ENCODE measurements at places on chromosomes 3 and 15.

- DNase-seq = no peak
Measured at GRCh38 chr3:138908846-138909245, 38.1 kb downstream of the FOXL2 start.

GRCh38 chr15:95501865-95502264, 828.6 kb upstream of the NR2F2 start:
- no peak for DNase-seq

DNA sequence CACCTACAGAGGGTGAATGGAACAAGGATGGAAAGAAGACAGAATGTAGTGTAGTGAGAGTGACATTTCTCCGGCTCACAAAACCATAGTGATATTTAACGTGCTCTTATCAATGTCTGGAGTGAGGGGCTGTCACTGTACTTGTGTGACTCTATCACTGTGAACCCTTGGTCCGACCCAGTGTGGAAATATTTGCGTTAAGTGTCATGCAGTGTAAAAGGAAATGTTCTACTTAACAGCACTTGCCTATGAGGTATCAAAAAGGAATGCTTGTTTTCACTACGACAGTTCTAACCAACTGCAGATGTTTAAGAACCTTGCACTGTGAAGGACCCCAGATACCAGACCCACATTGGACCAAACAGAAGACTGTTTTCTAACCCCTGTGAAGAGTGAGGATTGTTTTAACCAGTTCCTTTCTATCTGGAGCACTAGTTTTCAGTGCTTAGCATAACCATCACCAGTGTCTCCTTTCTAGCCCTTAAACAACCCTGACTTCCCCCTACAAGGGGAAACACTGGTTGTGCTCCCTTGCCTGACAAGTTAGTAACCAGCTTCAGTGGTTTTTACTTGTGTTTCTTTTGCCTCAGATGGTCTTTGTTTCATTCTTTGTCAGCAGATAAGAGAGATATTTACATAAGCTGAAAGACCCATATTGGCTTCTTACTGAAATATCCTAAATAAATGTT, 144.7 kb upstream of the ABHD17C start:
- no peak for DNase-seq

DNA sequence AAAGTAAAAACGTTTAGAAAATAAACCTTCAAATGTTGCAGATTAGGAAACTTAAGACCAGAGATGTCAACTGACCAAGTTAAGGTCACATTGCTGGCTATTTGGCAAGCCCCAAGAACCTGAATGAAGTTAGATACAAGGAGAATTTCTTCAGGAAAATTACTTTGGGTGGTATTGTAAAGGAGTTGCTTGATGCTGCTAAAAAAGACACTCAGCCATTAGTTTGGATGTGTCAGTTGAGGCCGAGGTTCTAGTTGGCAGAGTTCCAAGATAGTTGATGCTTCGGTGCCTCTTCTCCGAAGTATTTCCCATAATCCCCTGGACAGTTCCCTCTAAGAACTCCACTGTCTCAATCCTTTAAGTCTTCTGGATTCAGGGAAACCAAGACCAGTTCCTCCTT, 24.3 kb downstream of the SIAH2 start:
- no peak for DNase-seq

GRCh38 chr15:40047415-40048210, 8.6 kb upstream of the SRP14 start:
- peak; percentile 79 for DNase-seq

- DNase-seq = no peak
Measured at GRCh38 chr15:43215961-43216360, 4.9 kb downstream of the EPB42 start.

GRCh38 chr3:3907023-3907422, 107.8 kb downstream of the LRRN1 start:
- DNase-seq = no peak

- no peak for DNase-seq
Measured at GRCh38 chr3:133506215-133506901, 67.1 kb upstream of the CDV3 start.

DNA sequence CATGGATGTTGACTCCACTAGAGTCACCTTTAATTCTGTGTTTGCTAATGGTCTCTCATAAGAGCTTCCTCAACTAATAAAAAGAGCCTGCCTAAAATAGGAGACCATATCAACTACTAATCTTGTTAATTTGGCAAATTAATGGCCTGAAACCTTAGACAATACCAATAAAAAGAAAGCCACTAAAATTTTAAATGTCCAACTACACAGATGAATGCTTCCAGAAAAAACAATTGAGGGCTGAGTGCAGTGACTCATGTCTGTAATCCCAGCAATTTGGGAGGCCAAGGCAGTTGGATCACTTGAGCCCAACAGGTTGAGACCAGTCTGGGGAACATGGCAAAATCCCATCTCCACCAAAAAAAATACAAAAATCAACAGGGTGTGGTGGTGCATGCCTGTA, 230.9 kb downstream of the NSUN3 start:
- no peak for DNase-seq

DNA sequence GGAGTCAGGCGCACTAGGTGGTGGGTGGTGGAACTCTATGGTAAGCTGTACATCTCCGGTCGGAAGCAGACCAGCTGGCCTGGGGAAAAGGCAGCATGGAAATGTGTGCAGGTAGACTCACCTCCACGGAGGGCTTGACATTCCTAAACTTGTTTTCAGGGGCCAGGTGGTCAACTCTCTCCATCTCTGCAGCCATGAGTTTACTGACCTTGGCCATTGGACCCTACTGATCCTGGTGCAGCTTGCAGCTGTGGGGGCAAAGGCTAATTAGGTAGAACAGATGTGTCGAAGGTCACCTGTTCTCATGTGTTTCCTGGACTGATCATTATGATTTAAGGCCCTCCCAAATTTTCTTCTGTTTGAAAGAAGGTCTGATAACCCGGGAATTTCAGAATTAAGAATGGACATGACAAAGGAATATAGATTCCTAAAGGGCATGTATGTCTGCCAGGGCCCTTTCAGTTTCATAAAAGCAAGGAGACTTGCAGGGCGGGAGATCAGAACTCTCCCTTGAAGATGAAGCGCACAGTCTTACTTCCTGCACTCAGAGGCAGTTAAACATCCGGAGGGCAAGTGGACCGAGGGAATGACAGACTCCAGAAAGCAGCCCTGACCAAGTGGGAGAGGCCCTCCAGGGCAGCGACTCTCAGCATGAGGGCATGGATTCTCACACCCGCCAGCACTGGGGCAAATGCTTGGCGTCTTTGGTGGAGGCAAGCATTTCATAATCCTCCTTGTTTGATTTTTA, 56.1 kb upstream of the CMTM7 start:
- no peak for DNase-seq

- no peak for DNase-seq
Measured at GRCh38 chr15:41043276-41043951, 72.7 kb downstream of the INO80 start.

DNA sequence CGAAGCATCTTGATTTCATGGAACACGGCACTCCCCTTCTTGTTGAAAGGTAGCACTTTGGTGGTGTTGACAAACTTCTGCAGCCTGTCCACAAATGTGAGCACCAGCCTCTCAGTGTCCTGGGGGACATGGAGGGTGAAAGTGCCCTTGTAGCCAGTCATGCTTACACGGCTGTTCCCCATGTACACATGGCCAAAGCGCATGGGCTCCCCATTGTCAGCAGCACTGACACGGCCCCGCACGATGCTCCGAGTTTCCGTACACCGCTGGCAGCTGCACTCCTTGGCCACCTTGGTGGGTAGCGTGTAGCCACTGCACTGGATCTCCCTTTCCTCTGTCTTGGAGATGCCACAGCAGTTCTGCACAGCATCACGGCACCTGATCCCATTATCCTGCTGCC, 12.7 kb downstream of the CILP start:
- no peak for DNase-seq

DNA sequence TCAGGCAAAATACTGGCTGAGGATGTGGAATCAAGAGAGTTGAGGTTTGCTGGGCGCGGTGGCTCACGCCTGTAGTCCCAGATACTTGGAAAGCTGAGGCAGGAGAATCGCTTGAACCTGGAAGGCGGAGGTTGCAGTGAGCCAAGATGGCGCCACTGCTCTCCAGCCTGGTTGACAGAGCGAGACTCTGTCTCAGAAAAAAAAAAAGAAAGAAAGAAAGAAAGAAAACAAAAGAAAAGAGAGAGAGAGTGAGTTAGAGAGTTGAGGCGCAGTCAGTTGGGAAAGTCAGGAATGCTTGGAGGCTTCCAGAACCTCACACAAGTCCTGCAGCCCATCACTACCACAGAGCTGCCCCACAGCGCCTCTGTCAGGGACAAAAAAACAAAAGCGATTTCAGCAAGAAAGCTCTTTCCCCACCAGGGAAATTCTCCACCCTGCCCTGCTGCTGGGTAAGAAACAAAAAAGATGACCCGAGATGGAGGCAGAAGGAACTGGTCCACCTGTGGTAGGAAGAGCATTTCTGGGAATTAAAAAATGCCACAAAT, 13.8 kb downstream of the HDC start:
- no peak for DNase-seq

GRCh38 chr3:151439652-151440125, 21.2 kb downstream of the IGSF10 start:
- DNase-seq = no peak

All from GM12892 (cell line).